Pancreas (tissue), 10 donors: ENCODE measurements at places on chromosomes 7 and 10. TPM values are rescaled to one million over a fixed set of nuclear protein-coding genes. Genes with fewer than 3 reads are reported as not detected.

GRCh38 chr7:158053183-158053915 is 534.3 kb downstream of the PTPRN2 start:
- no peak for DNase-seq

GRID1 gene
- total RNA-seq, result 1.0 TPM

PRLHR gene
- not detected for total RNA-seq

MAP3K8 gene
- 5.0 TPM for total RNA-seq

IKZF1 gene
- 1.2 TPM for total RNA-seq

MMD2 gene
- total RNA-seq, result not detected

ANKRD2 gene
- total RNA-seq, result 0.43 TPM

MSMB gene
- not detected for total RNA-seq
